ENCODE measurements at places on chromosomes 13 and 19.

DNA sequence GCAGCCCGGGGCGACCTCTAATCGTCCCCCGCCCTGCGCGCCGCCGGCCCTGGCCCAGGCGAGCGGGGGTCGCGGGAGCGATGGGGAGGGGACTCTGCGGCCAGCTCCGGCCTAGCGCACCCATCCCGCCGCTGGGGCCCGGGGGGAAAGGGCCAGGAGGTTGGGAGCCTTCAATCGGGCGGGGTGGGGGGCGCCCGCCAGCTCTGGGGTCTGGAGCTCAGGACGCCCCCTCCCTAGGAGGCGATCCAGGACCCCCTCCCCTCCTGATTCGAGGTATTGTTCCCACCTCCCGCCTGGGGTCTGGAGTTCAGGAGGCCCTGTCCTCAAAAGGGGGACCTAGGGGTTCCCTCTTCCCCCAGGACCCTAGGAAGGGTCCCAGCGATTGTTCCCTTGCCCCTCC is 430 bp downstream of the ZNF358 start:
- no peak for DNase-seq

DNA sequence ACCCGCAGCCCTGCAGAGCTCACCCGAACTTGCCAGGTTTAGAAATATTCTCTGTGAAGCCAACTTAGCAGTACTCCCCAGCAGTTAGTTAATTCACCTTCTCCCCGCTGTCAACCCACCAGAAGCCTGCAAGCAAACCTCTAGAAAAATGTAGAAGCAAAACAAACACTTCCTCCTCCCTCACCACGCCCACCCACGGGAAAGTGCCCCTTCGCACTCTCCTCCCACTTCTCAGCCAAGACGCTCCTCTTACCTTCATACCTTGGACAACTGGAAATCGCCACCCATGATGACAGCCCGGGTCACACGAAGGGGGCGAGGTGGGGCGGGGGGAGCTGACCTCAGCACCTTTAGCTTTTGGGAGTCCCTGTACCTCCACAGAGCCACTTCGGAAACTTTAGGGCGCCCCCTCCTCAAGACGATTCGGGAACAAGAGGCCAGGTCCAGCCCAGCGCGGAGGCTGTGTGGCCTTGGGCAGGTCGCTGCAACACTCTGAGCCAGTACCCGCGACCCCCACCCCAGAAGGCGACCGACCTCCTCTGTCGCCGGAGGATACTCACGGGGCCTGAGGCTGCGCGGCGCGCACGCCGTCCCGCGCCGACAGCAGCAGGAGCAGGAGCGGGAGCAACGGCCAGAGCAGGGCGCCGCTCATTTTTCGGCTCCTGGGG is 485 bp downstream of the CPAMD8 start:
- DNase-seq, result peak; percentile 70

DNA sequence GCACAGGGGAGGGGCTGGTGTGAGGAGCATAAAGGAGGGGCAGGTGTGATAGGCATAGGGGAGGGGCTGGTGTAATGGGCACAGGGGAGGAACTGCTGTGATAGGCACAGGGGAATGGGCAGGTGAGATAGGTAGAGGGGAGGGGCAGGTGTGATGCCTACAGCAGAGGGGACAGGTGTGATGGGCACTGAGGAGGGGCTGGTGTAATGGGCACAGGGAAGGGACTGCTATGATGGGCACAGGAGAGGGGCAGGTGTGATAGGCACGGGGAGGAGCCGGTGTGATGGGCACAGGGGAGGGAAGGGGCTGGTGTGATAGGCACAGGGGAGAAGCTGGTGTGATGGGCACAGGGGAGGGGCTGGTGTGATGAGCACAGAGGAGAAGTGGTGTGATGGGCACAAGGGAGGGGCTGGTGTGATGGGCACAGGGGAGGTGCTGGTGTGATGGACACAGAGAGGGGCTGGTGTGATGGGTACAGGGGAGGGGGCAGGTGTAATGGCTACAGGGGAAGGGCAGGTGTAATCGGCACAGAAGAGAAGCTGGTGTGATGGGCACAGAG is 39.5 kb upstream of the POP4 start:
- DNase-seq, result no peak

- DNase-seq, result no peak
These were observed 137.8 kb upstream of the TSC22D1 start for GRCh38 chr13:44713788-44714469.

- no peak for DNase-seq
These were observed 158.4 kb upstream of the FNDC3A start for GRCh38 chr13:48817166-48817802.

DNA sequence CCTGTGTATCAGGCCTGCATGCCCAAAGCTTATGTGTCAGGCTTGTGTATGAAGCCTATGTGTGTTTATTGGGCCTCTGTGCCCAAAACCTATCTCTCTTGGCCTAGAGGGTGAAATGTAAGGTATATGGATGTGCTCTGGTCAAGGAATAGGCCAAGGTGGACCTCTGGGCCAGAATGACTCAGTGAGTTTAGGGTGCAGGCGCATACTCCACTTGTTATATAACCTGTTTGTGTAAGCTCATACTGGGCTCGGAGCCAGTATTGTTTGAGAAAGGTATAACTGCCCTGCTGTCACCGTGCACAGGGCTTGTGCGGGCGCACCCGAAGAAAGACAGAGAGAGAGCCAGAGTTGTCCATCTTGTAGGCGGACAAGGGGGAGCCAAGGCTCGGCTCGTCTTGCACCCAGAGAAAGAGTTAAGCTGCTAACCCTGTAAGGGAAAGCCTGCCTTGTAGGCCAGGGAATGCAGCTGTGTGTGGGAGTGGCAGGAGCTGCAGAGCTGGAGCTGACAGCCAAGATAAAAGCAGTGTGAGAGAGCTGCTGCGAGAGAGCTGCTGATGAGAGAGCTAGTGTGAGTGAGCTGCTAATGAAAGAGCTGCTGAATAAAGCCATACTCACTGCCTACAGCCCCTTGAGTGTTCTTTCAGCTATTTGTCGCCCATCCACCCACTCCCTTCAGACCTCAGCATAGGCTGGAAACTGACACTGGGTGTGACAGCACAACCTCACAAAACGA is 43.4 kb upstream of the N4BP2L1 start:
- no peak for DNase-seq

DNA sequence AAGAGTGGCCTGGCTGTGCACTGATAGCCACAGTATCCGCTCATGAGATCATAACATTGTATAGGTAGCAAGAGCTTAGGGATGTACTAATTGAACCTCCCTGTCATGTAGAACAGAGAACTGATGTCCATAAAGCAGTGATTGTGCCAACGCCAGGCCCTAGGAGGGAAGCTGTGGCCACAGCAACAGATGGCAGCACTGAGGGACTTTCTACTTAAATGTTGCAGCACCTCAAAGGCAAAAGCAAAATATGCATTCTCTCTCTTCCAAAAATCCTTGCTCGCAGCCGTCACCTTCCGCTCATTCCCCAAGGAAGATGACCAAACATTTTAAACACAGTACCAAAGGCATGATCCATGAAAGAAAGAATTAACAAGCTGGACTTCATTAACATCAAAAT is 32.3 kb downstream of the COL4A1 start:
- no peak for DNase-seq

- no peak for DNase-seq
These were observed 35.4 kb downstream of the DOCK9 start for GRCh38 chr13:98942485-98942884.

DNA sequence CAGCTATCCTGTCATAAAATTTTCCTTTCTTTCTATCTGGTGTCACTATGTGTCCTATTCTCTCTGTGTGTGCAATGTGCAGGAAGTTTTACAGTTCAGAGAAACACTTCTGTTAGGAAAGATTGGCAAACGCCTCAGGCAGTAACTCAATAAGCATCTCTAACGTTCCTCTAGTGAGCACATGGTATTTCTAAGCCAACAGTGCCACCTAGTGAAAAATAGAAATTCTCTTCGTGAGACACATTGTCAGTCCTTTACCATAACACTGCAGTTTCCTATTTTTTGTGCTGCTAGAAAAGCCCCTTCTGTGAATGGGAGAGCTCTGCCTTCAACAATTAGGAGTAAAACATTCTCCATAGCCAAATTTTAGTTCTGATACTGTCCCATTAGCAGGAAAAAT is 50.7 kb downstream of the ZNF723 start:
- DNase-seq, result peak; percentile 5

GRCh38 chr13:47545201-47546024 is 455.7 kb downstream of the SUCLA2 start:
- no peak for DNase-seq

GRCh38 chr19:20315543-20315942 is 148.5 kb downstream of the ZNF486 start:
- DNase-seq, result no peak

DNA sequence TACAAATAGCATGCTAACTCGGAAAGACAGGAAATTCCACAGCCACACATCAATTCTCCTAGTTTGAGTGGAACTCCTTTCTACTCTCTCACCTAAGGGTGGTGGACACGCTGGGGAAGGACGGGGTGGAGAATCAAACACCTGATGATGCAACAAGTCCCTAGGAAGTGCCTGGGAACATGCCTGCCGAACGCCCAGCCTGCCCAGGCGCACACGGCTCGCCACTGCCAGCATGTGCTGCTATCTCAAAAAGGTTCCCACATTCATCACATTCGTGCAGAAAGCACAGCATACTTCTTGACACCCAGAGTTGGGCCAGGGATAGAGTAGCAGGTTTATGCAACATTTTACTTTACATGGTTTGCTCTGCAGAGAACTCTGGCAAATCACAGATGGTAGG is 164.6 kb downstream of the ABCC4 start:
- DNase-seq, result no peak

GRCh38 chr13:40445557-40445990 is 220.9 kb downstream of the FOXO1 start:
- peak; percentile 40 for DNase-seq

GRCh38 chr19:17086834-17087233 is 11.3 kb downstream of the MYO9B start:
- no peak for DNase-seq
